CD4-positive, alpha-beta T cell treated with Interleukin-4 for 4 hours (primary cell): ENCODE measurements at places on chromosomes 4 and X.
A peak's percentile ranks its signal among the peaks of the same experiment; 100 is the strongest.

GRCh38 chrX:78024349-78025059 lies 55.1 kb upstream of the PGAM4 start:
- DNase-seq, result peak; percentile 51

- peak; percentile 97 for DNase-seq
These were observed 10.0 kb upstream of the ASMTL start for GRCh38 chrX:1462596-1463251.

GRCh38 chr4:184099535-184099966 lies 118.1 kb downstream of the ENPP6 start:
- no peak for DNase-seq

DNA sequence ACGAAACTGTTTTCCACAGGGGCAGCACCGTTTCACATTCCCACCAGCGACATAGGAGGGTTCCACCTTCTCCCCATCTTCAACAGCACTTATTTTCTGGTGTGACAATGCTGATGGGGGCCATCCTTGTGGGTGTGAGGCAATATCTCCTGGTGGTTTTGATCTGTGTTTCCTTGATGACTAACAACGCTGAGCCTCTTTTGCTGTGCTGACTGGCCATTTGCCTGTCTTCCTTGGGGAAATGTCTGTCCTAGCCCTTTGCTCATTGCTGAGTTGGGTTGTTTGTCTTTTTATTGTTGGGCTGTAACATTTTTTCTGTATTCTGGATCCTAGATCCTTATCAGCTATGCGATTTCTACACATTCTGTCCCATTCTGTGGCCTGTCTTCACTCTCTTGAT lies 33.7 kb downstream of the ATP2B3 start:
- DNase-seq, result no peak

DNA sequence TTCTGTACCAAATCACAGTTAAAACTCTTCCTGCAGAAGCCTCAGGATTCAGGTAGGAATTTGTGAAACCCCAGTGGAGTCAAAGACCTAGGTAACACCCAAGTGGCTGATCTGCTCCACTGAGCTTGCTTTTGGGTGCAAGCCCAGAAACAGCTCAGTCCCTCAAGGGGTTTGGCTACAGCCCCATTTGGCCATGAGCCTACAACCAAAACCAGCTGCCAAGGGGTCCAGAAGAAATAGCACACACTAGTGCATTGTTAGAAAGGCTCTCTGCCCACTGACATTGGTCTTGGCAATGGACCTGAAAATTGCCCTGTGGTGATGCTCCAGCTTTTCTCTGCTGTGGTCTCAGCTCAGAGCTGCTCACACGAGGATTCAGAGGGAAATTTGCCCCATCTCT lies 577.4 kb upstream of the INTU start:
- no peak for DNase-seq

- DNase-seq, result no peak
These were observed 126.6 kb downstream of the HNRNPD start for GRCh38 chr4:82247171-82247570.

- DNase-seq, result no peak
These were observed 14.0 kb downstream of the G6PD start for GRCh38 chrX:154532690-154533089.

- no peak for DNase-seq
These were observed 496.6 kb downstream of the STIM2 start for GRCh38 chr4:27357283-27357682.

DNA sequence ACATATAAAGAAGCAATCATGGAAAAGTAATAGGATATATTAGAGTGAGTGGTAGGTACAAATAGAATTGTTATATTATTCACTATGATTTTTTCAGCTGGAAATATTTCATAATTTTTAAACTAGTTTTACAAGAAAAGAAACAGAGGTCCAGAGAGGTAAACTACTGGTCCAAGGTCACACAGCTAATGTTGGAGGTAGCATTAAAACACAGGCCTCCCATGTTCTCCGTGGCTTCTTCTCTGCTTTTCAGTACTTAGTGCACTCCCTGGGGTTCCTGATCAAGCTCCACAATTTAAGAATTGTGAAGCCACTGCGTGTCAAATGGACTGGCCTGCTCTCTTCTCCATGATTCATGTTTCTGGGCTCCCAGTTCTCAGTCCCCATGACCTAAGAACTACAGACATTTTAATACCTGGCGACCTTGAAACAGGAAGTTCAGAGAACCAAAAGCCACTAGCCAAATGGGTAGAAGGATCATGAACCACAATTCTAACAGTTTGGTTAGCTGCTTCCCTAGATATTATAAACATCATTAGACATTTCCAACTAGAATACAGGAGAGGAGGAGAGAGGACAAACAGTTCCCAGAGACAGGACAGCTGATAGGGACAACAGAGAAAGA lies 172.0 kb upstream of the KLF3 start:
- DNase-seq, result no peak

DNA sequence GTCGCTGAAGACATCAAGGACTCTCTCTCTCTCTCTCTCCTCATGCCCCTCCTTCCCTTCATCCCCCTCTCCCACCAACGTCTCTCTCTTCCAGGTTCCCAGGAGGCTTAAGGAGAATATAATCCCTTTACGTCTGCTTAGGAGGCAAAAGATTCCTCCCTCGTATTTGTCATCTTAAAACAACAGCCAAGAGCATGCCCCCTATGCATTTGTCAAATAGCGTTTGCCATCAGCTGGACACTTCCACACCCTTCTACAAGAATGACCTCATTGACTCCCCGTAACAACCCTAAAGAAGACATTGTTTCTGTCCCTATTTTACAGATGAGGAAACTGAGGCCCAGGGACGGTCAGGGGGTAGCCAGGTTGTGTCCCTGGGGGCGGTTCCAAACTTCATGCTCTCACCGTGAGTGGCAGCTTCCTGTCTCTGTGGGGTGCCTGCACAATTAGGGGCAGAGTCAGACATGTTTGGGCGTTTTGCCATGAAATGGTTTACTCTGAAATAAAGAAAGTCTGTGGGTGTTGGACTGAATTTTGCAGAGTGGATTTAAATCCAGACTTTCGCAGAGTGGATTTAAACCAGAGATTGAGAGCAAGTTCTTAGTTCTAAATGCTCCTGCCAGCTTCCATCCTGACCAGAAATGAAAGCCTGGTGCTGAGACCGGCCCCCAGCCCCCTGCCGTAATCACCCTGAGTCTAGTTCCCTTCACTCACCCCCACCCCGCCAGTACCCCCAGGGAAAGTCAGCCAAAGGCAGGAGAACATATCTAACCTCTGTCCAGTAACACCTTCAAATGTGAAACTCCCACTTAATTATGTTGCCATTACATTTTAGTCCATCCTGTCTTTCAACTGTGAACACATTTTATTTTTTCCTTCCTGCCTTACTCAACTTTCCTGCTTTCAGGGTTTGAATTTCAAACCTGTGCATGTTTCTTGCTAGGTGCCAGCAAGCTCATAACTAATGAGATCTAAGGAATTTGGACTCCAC lies 44.3 kb upstream of the TBL1X start:
- DNase-seq, result no peak

- DNase-seq, result no peak
These were observed 577 bp upstream of the YIPF7 start for GRCh38 chr4:44652002-44652401.

DNA sequence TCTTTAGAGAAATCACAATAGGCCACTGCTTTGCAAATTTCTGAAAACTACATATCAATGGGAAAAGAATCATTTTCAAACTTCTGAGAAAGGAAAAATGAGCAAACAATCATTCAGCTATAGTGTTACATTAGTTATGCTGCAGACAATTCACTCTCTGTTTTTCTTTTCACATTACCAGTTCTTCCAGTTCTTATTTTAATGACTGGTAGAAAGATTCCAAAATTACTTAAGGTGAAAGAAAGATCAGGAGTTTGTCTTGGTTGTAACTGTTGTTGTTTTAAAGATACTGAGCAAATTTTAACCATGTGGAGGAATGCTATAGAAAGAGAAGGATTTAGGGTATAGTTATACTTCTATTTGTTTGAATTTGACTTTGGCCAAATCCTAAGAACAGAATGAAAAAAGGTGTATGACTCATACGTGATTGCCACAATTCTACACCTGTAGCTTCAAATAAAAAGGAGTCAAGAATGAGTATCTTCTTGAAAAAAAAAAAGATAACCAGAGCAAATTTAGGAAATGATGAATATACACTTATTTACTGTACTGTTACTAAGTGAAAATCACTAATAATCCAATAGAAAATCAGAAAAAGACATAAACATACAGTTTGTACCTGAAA lies 21.0 kb upstream of the RASGEF1B start:
- peak; percentile 49 for DNase-seq

GRCh38 chrX:119745283-119745848 lies 13.0 kb upstream of the SOWAHD start:
- DNase-seq, result no peak

- DNase-seq, result no peak
These were observed 82.6 kb downstream of the LUZP4 start for GRCh38 chrX:115372152-115372551.

- DNase-seq, result no peak
These were observed 226.3 kb upstream of the PPARGC1A start for GRCh38 chr4:24116107-24116506.

DNA sequence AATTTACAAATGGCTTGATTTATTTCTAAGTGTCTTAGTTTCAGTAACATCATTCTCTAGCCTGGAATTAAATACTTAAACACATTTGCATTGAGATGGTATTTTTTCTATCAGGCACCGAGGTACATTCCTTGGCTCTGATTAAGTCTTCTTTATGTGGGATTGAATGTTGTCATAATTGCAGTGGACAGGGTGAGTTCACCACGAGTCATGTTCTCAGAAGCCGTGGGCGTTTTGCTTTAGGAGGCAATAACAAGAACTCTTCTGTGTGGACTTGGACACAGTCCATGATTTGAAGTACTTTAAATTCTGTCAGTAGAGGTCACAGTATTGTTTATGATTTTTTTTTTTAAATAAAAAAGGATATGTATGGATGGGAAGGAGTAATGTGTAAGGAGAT lies 57.1 kb upstream of the EFHC2 start:
- DNase-seq, result no peak

DNA sequence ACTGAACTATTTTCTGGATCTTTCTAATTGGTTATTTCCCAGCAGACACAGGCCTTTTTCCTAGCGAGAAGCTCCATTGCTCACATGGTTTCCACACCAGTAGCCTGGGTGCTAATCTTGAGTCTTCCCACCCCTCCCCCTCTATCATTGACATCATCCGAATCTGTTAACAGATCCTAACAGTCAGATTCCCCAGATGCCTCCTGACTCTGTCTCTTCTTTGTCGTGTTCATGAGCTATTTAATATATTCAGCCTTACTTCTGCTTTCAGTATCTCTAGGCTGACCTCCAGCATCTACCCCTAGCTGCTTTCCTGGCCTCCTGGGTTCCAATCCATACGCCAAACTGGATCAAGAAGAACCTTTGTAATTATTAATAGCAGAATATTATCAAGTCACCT lies 85.0 kb downstream of the CLNK start:
- no peak for DNase-seq

DNA sequence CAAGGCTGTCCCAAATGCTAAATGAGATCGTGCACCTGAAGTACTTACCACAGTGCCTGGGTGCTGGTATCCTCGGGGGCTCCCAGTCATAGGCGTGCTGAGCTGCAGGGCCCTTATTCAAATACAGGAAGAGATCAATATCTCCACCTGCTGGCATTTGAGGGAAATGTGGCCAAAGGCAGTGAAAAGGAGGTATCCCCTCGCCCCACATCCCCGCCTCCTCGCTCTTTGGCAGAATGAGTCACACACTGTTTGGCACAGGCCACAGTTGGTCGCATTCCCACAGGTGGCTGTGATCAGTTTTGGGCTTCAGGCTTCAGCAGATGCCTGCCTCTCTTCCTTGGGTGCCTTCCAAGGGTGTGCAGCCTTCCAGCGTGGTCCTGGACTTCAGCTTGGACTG lies 28.4 kb downstream of the ZNF185 start:
- peak; percentile 41 for DNase-seq

DNA sequence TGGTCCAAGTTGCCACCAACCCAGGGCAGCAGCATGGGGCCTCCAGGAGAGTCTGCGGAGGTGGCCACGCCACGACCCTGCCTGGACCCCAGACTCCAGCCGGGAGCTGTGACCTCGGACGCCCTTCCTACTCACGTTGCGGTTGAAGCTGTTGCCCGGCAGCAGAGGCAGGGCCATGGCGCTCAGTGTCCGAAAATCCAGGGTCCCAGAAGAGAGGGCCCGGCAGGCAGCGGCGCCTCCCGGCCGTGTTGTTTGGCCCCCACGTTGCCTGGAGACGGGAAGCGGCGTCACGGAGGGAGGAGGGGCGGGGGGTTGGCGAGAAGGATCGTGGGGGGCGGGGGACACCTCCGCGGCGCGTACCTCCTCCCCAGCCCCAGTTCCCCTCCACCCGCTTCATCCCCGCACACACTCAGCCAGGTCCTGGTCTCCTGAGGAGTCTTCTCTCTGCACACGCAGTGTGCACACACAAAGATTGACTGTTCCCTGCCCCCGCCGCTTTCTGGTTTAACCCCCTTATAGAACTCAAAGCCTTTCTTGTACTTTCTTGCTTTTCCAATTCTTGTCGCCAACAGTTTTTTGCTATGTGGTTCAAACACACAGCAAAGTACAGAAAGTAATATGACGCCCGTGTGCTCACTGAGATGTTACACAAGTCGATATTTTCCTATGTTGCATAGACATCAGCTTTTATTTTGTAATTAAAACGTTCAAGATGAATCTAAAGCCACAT lies at the start of gene EFHC2:
EFHC2 (minus strand) TSS at position 261 of the 730 bp plus-strand sequence; CDS start at position 177, 84 bp downstream.
- DNase-seq, result peak; percentile 51

- DNase-seq, result no peak
These were observed 20.2 kb downstream of the SYAP1 start for GRCh38 chrX:16739574-16739973.

DNA sequence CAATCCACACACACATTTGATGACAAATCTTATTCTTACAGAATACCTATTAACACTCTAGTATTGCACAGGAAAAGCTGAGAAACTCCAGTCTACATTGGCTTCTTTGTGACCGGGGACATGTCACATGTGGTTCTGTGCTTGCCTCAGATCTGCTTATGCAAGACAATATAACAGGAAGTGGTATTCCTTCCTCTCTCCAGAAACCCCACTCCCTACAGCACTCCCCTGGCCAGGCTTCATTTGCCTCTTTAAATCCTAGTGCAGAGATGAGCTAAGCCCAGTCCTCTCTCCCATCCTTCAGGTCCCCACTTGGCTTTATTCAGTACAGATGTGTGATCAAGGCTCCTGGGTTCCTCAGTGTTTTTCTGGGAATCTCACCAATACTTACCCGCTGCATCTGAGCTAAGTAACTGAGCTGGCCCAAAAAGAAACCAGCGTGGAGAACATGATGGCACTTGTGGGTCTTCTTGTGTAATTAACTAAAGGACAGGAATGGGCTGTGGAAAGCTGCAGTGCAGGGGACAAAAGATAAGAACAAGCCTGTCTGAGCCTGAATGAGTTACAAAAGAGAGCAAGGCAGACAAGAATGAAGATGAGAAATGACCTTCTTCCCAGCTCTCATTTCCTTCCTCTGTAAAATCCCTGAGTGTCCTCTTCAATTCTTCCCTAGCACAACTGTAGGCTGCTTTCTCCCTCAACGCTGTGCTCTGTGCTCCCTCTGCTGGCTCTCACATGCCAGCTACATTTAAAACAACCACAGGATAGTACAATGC lies 105.6 kb downstream of the HNRNPD start:
- peak; percentile 55 for DNase-seq

GRCh38 chr4:155271557-155271956 lies 63.1 kb downstream of the NPY2R start:
- no peak for DNase-seq
